ENCODE measurements at places on chromosomes 5 and 9.

- DNase-seq = peak; percentile 48
Measured at GRCh38 chr5:98750693-98751092, 22.8 kb upstream of the RGMB start.

- DNase-seq = no peak
Measured at GRCh38 chr5:56585999-56586691, 229.2 kb upstream of the MAP3K1 start.

- DNase-seq = no peak
Measured at GRCh38 chr5:143694357-143694756, 117.6 kb upstream of the HMHB1 start.

GRCh38 chr5:76177978-76178377 lies 94.8 kb downstream of the SV2C start:
- DNase-seq = no peak
